ENCODE measurements at places on chromosomes 4 and X.
A peak's percentile ranks its signal among the peaks of the same experiment; 100 is the strongest.

- peak; percentile 5 for DNase-seq
Measured at GRCh38 chr4:69760455-69760854, at the start of gene SULT1B1. Gene SULT1B1, minus strand, starts transcription at chr4:69760620. Its CDS starts 5,403 bp downstream, at chr4:69755217.

GRCh38 chr4:108060164-108060563 lies 70.5 kb downstream of the HADH start:
- DNase-seq, result peak; percentile 77

GRCh38 chrX:2789569-2789968 lies 37.7 kb downstream of the XG start:
- DNase-seq, result no peak

DNA sequence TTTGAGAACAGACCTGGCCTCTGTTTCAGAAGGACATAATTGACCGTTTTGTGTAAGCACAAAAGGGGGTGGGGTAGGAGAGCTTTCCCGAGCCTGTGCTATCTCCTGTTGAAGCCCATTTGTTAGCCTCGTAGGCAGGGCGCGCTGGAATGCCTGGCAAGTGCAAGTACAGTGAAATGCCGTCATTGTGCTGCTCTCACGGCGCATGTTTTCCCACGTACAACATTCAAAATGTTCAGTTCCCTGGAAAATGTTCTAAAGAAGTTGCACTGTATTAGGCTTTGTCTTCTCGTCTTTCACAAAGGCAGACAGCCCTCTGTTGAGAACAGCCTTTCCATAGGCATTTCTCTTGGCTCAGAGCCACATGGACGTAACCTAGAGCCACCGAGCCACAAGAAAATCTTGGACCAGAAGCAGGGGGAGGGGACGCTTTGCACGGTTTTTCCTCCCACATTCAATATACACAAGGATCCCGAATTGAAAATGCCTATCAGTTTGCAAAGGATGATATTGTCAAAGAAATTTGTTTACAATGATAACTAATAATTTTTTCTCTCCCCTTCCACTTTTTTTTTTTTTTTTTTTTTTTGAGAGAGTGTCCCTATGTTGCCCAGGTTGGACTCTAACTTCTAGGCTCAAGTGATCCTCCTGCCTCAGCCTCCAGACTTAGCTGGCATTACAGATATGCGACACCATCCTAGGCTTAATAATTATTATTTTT lies 54.6 kb upstream of the RAPGEF2 start:
- DNase-seq, result peak; percentile 62

- DNase-seq, result no peak
Measured at GRCh38 chr4:144504883-144505282, 141.1 kb upstream of the HHIP start.

DNA sequence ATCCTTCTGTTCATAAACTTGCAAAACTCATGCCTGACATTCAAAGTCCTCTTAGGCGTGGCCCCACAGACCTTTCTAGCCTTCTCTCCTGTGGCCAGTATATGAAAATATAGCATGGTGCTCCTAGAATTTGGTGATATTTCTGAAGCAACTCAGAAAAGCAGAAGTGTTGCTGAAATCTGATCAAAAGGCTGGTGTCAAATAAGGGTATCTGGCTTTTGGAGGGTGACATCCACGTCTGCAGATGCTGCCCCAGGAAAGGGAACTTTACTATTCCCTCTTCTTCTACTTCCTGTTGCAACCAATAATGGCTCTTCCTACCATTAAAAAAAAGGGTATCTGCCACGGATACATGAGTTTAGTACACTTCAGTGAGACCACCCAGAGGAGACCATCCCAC lies 83.9 kb upstream of the RPS6KA3 start:
- no peak for DNase-seq

- no peak for DNase-seq
Measured at GRCh38 chrX:13123857-13124345, 79.5 kb upstream of the FAM9C start.

DNA sequence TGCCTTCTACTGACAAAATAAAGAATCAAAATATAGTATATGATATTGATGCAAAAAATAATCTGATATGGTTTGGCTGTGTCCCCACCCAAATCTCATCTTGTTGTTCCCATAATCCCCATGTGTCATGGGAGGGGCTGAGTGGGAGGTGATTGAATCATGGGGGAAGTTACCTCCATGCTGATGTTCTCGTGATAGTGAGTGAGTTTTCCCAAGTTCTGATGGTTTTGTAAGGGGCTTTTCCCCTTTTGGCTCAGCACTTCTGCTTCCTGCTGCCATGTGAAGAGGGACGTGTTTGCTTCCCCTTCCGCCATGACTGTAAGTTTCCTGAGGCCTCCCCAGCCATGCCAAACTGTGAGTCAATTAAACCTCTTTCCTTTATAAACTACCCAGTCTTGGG lies 70.2 kb downstream of the TMEM165 start:
- no peak for DNase-seq

DNA sequence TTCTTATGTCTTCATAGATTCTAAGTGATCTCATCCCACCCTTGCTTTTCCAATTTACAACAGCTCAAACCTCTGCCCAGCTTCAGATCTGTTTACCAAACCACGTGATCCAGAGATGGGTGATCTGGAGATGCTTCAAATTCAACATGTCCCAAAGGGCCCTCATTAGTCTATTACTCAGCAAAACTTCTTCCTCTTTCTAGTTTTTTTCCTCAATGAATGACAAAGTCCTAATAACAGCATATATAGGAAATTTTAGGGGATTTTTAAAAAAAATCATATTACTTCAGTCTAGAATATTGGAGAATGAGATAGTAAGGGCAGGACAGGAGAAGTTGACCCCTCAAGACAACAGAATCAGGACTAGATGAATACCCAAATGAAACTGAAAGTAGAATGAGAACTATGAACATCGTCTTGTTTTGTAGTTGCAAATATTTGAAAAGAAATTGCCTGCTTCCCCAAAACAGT lies 127.1 kb downstream of the CFAP299 start:
- no peak for DNase-seq

- DNase-seq, result no peak
Measured at GRCh38 chrX:45771560-45772340, 571.1 kb upstream of the DIPK2B start.

DNA sequence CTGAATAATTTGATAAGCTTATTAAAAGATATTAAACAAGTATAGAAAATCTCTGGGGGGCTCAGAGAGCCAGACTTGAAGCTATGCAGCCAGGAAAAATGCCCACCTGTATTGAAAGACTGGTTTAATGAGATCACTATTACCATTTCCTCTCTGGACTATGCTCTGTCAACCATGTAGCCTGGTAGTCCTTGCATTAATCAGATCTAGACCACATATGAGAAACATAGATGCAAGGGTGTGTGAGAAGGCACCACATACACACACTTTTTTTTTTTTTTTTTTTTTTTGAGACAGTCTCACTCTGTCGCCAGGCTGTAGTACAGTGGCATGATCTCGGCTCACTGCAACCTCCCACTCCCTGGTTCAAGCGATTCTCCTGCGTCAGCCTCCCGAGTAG lies 75.9 kb upstream of the ATP8A1 start:
- DNase-seq, result no peak

DNA sequence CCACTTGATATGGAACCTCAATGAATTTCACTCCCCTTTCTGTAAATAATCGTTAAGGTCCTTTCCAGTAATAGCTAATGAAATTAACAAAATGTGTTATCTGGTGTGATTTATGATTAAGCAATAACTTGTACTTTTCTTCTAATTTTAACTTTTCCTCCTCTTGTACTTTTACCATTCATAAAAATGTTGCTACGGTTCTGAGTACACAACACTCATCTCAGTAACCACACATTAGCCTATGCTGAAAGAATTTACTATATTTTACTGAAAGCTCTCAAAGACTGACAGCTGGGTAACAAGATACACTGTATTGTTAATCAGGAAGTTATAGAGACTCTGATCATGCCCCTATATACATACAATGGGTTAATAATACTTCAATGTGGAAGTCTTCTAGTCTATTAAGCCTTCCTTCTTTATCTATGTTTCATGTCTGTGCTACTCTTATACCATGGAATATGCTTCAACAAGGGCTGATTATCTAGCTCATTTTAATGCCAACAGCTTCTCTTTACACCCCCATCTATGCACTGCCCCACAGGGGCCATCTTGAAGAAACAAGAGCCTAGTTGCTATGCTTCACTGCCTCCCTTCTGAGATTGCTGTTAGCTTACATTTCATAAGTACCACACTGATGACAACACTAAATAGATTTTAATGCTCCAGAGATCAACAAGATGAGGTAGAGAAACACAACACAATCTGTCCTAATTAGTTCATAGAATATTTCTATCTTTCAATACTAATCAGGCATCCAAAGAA lies 39.1 kb downstream of the LAMP2 start:
- DNase-seq, result no peak

DNA sequence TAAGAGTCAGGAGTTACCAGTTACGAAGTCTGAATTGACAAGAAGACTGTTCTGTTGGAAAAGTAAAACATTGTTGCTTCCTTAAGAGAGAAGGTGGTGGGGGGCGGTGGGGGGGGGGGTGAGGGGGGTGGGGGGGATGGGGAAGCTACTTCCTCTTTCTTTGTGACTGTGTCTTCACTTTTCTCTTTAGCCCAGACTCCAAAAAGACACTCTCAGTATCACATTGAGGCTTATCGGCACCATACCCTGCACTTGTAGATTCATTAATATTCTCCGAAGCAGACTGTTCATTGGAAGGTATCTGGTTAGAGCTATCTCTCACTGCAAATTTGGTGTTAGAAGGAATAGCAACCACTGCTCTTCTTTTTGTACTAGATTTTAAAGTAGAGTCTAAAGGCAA lies 94.5 kb upstream of the IL13RA1 start:
- no peak for DNase-seq

DNA sequence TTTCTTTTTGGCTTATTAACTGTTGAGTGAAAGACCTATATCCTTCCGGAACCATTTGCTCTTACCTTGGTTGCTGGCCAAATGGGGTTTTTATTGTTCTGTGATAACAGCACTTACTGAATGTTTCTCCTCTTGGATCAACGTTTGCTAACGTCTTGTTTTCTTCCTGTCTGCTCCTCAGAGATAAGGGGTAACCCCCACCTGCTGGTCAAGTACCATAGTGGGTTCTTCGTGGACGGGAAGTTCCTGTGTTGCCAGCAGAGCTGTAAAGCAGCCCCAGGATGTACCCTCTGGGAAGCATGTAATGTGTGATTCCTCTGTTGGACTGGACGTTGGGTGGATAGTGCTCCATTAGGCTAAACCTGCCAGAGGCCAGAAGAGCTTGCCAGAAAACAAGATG lies 15.3 kb downstream of the BMX start:
- DNase-seq, result no peak

DNA sequence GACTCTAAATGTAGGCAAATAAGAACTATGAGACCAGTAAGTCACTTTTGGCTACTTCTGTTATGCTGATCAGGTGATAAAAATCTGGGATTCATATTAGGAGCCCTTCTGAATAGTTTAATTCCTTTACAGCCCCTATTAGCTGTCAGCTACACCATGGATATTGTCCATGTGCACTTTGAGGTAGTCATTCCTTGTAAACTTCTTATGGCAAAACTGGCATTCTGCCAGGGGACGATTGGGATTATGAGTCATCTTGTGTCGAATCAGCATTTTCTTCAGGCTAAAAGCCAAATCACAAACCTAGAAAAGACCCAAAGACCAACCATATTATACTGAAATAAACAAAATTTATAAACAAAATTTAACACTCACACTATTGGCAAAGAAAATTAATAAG lies 227.6 kb downstream of the PRDM5 start:
- no peak for DNase-seq

- no peak for DNase-seq
Measured at GRCh38 chrX:43835559-43835958, 46.7 kb downstream of the MAOB start.

- DNase-seq, result peak; percentile 39
Measured at GRCh38 chrX:19904778-19905367, 17.5 kb upstream of the SH3KBP1 start.

DNA sequence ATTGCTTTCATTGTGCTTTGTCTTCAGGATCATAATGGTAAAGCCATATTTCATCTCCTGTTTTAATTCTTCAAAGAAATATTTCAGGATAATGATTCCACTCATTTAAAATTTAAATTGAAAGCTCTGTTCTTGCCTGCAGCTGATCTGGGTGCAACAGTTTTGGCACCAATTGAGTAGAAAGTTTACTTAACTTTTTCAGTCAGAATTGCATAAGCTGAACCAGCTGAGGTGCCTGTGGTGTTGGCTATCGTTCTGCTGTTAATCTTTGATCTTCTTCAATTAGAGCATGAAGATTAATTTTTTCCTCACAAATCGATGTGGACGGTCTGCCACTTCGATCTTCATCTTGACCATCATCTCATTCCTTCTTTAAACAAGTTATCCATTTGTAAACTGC lies 49.6 kb downstream of the MAGEB16 start:
- no peak for DNase-seq

DNA sequence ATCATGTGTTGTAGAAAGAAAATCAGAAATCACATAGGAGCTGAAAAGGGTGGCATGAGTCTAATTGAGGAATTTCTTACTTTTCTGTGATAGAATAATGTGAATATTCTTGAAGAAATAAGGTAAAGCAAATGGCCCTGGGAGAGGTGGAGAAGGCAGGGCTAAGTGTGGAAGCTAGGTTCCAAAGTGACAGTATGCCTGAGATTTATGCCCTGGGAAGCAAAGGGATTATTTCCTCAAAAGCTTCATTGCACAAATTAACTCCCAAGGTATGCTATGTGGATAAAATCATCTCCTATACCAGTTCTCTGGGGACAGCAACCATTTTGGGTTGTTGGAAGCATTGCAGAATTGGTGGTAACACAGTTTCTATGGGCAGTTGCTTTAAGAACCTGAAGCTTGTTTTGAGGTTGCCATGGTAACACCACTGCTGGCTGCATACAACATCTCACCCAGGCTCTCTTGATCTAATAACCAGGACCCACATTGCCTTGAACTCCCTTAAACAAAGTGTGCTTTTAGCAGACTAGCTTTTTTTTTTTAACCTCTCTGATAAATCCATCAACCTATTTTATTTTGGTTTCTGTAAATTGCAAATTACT lies 21.0 kb downstream of the MAOA start:
- DNase-seq, result no peak

- DNase-seq, result peak; percentile 46
Measured at GRCh38 chr4:76207549-76207948, 6.1 kb downstream of the SCARB2 start.

GRCh38 chr4:177190995-177191580 lies 118.6 kb upstream of the NEIL3 start:
- no peak for DNase-seq

- no peak for DNase-seq
Measured at GRCh38 chr4:105469736-105470135, 4.1 kb downstream of the PPA2 start.

- DNase-seq, result peak; percentile 47
Measured at GRCh38 chrX:107025545-107025944, 25.5 kb upstream of the MORC4 start.

DNA sequence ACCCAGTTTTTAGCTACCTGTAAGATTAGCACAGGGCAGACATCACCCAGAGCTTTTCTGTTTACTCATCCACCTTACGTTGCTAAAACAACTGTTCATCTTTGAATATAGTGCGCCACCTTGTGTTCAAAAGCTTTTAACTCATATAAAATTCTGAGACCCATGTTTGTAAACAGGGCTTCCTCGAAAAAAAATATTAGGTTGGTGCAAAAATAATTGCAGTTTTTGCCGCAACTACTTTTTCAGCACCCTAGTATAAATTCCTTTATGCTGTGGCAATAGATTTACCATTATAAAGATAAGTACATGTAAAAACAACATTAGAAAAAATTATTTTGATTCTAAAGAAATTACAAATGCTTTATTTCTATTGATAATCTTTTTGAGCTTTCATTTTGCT lies 147.9 kb downstream of the LRBA start:
- peak; percentile 86 for DNase-seq

GRCh38 chr4:159071969-159072765 lies 30.7 kb upstream of the RAPGEF2 start:
- DNase-seq, result no peak
